Suppressor macrophage (primary cell): ENCODE measurements at places on chromosomes 16 and 17.

DNA sequence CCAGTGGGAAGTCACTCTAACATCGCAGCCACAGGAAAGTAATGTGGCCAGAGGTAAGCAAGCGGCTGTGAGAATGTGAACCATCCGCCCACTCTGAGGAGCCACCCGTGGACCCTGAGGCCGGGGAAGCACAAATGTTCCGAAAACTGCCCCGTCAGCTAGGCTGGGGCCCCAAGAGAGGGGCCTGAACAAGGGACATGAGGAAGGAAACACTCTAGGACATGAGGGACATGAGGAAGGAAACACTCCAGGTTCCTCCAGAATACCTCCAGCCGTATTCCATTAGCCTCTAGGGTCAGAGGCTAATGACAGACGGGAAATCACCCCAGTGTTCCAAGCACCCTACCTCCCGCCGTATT, 317 bp downstream of the TEFM start:
- DNase-seq: peak; percentile 23

GRCh38 chr16:21937336-21937829, 15.8 kb upstream of the UQCRC2 start:
- no peak for DNase-seq

DNA sequence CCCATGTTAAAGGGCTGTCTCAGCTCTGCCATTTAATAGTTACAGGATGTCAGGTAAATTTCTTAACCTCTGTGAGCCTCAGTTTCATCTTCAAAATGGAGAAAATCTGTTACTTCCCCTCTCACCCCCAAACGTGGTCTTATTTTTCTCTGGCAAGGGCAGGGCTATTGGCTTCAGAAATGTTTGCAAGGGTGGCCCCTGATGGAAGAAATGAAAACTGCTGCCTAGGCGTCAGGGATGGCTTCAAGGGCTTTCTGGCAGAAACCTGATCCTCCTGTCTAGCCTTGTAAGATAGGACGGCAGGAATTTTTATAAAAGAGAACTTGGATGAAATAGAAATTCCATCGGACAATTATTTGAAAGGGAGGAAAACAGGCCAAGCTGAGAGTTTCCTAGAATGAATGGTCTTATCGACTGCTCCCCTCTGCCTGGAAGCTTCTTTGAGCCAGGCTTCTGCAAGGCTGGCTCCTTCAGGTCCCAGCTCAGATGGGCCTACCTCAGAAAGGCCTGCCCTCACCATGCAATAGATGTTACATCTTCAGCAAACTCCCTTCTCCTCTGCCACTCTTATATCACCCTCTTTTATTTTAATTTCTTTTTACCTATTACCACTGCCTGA, 43.0 kb upstream of the TANGO6 start:
- DNase-seq: peak; percentile 66

- DNase-seq: no peak
Measured at GRCh38 chr17:1112875-1113274, 66.9 kb downstream of the ABR start.

DNA sequence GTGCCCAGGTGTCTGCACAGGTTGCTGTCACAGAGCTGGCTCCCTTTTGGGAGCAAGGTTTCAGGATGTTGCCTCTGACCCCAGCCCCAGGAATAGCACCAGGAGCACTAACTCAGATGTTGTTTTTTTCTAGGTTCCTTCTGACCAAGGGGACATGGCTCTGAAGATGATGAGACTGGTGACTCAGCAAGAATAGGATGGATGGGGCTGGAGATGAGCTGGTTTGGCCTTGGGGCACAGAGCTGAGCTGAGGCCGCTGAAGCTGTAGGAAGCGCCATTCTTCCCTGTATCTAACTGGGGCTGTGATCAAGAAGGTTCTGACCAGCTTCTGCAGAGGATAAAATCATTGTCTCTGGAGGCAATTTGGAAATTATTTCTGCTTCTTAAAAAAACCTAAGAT, 28.1 kb downstream of the SCPEP1 start:
- no peak for DNase-seq

GRCh38 chr16:5215901-5216300, 118.3 kb upstream of the EEF2KMT start:
- no peak for DNase-seq

- DNase-seq: peak; percentile 39
Measured at GRCh38 chr17:29723278-29724047, 100.8 kb upstream of the CORO6 start.

DNA sequence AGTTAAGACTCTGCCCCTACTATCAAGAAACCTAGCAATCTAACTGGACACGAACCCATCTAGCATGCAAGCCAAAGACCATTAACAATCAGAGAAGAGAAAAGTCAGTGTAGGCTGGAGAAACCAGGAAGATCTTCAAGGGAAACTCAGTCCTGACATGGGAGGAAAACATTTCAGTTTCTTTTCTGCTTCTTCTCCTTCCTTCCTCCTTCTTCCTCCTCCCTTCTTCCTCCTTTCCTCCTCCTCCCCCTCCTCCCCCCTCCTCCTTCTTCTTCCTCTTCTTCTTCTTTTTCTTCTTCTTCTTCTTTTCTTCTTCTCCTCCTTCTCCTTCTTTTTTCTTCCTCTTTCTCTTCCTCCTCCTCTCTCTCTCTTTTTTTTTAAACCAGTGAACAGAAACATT, 29.6 kb upstream of the SHISA9 start:
- no peak for DNase-seq

DNA sequence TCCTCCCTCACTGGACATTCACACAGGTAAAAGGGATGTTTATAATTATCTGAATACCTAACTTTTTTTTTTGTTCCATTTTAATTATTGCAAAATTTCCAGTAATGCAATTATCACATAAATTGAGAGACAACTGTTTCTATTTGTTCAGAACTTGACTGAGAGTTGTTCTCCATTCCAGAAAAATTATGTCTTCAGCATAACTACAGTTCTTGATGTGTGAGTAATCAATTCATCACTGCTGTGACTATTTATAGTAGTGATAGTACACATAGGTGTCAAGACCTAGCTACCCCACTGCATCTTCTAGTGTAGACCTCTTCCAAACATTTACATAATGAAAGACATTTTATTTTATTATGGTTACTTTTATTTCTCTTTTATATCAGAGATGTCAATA, 5.8 kb upstream of the TNRC6A start:
- DNase-seq: no peak

DNA sequence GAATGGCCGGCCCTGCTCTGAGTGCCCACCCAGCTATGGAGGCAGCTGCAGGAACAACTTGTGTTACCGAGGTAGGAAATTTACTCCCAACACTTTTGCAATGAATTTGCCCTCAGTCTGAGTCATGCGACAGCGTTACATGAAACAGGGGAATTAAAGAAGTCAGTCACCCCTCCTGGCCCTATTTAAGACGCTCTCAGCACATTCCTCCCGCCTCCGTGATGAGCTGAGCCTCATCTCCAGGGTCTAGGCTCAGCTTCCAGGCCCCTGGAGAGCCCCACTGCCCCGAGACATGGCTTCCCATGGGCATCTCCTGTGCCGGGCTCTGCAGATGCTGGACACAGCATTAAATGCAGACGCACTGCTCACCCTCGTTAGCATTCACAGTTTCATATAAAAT, 35.0 kb downstream of the CRISPLD2 start:
- DNase-seq: no peak

DNA sequence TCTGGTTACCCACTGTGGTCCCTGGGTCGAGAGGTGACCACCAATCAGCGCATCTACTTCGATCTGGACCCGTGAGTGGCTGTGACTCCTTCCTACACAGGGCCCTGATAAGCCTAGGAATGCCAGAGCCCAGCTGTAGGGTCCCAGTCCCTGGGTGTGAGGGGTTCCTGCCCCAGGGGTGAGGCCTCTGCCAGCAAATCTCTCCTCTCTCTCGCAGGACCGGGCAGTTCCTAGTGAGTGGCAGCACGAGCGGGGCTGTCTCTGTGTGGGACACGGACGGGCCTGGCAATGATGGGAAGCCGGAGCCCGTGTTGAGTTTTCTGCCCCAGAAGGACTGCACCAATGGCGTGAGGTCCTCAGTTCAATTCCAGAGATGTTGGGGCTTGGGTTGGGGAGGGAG, 2.2 kb upstream of the EFNB3 start:
- no peak for DNase-seq

GRCh38 chr16:66662445-66663194, 33.9 kb downstream of the CMTM4 start:
- peak; percentile 38 for DNase-seq

DNA sequence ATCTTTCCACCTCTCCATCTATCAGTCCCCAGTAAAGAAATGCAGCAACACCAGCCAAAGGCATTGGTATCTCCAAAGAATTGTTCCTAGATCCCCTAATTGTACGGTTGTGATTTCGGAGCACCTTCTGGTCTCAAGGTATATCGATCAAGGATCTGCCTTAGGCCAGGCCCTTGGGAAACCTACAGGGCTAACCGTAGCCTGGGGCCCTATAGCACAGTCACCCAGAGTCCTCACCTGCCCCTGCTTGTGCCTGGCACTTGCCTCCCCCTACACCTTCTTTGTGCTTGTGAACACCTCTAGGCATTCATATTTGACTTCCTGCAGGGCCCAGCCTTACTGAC, 16.8 kb upstream of the AURKB start:
- DNase-seq: no peak

GRCh38 chr17:42563543-42563942, 1.6 kb downstream of the COASY start:
- DNase-seq: no peak

- no peak for DNase-seq
Measured at GRCh38 chr16:89246383-89246902, 28.9 kb downstream of the ZNF778 start.

DNA sequence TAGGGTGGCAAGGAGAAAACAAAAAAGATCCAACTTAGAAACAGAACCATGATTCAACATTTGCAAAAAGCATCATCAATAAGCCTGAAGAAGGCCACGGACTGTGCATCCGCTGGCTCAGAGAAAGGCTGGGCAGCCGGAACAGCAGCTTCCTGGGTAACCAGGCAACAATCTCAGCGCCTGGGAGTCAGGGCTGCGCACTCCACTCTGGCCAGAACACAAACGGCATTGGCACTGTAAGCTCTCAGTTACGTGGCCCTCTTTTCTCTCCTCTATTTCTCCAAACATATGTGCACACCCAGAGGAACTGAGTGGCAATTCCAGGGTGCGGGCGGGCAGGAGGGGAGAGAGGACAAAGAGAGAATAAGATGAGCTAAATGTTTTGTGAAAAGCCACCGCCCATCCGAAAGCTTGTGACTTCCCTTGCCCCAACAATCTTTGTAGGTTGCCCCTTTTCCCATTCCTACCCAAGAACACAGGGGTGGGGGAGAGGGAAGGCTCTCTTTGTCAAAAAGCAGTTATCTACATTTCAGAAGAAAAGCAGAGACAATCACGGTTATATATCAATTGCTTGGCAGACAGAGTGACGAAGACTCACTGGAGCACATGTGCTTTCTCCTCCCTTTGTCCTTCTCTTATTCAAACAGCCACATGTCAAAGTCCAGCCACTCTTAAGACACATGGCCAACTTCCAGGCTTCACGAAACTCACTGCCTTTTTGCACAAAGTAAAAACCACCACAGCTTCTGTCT, 6.6 kb upstream of the GHDC start:
- DNase-seq: no peak

DNA sequence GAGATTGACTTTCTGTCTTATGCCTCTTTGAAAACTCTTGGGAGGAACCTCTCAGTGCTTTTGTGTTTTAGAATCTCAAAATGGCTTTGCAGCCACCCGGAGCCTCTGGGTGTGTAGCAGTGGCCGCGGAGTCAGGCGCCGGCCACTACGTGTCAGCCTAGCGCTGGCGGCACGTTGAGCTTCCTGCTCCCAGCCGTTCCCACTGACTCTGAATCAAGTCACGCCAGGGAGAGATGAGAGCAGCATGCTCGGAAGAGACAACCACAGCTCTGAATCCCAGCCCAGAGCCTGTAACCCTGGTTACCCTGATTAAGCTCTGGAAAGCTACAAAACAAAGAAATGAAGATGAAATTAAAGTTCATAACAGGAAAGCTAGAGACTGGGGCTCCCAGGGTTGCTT, 97.4 kb upstream of the CACNG5 start:
- DNase-seq: peak; percentile 5

DNA sequence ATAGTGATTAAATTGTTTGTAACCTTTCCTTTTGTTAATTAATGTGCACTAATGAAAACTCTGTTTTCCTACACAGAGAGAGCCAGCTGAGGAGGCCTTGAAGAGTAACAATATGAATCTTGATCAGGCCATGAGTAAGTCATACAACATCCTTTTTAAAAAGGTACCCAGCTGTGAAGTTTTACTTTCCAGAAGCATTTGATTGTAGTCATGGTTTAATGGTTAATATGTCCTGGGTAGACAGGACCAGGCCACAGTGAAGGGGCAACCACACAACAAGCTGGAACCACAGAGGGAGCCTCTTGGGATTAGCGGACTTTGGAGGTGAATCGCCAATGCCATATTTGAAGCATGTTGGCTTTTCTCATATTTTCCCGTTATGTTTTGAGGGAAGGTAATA, 55.6 kb downstream of the TMC6 start:
- DNase-seq: no peak

- no peak for DNase-seq
Measured at GRCh38 chr16:60404401-60404800, 1631.8 kb downstream of the CDH8 start.

GRCh38 chr17:35890774-35891155, 10.6 kb upstream of the CCL5 start:
- DNase-seq: no peak

GRCh38 chr17:57480438-57481196, 224.3 kb downstream of the MSI2 start:
- DNase-seq: no peak

DNA sequence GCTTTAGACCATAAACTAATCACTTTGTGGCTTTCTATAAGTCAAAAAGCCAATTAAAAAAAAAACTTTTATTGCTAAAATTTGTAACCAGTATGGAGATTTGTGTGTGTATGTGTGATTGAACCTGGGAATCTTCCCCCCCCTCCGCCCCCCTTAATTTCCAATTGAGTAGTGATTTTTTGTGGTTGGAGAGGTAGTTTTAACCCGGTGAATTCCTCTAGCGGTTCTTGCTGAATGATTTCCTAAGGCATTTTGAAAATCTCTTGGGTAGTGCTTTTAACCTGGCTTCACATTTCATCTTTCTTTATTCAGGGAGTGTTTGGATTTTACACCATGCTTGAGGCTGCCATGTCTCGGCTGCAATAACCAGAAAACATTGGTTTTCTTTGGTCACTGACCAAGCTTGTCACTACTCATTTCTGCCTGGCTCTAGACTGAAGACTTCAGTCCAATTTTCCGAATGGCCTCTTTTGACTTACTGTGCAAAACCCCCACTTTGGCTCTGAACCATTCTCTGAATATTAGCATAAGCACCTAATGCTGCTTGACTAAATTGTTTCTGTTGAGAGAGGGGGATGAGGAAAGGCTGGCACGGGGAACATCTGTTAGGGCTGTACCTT, 35.6 kb downstream of the PRKCA start:
- no peak for DNase-seq

GRCh38 chr16:27639561-27640276, 89.8 kb downstream of the KATNIP start:
- DNase-seq: peak; percentile 26
